Pulmonary artery endothelial cell (primary cell): ENCODE measurements at places on chromosomes 12 and 14. TPM values are rescaled to one million over a fixed set of nuclear protein-coding genes. Genes with fewer than 3 reads are reported as not detected.

CISTR gene
- total RNA-seq: not detected in 2 replicates

IL26 gene
- not detected in 2 replicates for total RNA-seq

ACOT4 gene
- 0.46 and 1.5 TPM in 2 replicates for total RNA-seq

JPH4 gene
- total RNA-seq: not detected in 2 replicates

CHMP4A gene
- 27.7 and 36.5 TPM in 2 replicates for total RNA-seq

PZP gene
- 0.14 and 0.40 TPM in 2 replicates for total RNA-seq

INHBE gene
- not detected in 2 replicates for total RNA-seq

LAG3 gene
- total RNA-seq: 0.11 and 0.13 TPM in 2 replicates

DLK1 gene
- total RNA-seq: not detected in 2 replicates

ZNF891 gene
- 0.53 and 0.88 TPM in 2 replicates for total RNA-seq

CNTN1 gene
- 0.79 TPM in 1 of 2 replicates, not detected in the other for total RNA-seq

PTPRR gene
- total RNA-seq: 0.66 and 0.74 TPM in 2 replicates

ERG28 gene
- 5.9 and 6.7 TPM in 2 replicates for total RNA-seq

ZC2HC1C gene
- 0.99 and 1.3 TPM in 2 replicates for total RNA-seq

DPPA3 gene
- total RNA-seq: not detected in 2 replicates

DNA sequence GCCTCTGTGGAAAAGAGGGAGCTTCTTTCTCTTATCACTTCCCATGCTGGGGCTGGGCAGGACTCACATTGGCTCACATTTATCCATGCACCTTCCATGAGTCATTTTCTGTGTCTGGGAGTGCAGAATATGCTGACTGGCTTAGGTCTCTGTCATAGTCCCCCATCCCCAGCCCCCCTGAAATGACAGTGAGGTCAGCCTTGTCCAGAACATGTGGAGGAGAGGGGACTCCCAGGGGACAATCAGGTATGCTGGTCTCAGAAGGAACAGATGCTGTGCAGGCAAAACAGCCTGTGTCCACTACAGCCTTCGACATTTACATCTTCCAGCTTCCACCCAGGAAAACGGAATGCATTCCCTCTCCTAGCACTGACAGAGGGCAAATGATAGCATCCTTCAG lies 35.0 kb downstream of the ADGRD1 start:
- DNase-seq: no peak

DNA sequence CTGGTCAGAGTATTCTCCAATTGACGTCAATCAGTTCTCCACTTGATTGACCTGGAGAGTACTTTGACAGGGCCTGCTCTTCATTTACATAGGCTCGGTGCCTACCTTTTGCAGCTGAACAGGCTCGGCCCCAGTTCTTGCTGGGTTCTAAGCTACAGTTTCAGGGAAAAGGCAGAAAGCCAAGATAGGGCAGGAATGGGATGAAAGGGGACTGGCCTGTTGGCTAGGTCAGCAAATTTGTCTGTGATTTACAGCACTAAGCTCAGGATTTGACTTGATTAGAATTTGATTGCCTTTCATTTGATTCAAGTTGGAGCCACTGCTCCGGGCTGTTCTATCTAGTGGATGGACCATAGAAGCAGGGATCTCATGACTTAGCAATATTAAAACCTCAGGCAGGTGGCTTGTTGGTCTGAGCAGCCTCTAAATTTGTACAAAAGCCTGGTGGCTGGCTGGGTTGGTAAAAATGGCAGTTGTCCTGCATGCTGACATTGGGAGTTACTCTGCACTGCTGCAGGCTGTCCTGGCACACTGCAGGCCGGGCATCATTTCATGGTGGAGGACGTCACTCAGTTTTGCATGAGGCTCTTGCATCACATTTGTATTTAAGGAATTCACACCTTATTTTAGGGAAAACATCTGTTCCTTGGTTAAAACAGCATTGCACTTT lies 71.8 kb downstream of the BICD1 start:
- DNase-seq: no peak

DNA sequence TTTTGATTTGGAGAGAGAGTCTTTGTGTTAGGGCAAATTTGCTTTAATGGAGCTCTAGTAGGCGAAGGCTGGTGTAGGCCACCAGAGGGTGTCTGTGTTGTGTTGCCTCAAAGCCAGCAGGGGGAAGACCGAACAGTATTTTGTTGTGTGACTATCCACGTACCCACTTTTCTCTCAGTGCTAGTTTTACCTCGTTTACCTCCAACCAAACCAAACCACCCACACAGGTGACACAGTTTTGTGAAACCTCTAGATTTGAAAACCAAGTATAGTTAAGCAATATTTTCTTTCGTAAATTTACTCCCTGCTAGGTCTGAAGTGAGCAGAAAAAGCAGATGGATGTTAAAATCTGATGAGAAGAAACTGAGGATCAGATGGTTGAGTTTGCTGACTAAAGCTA lies 36.3 kb upstream of the NPFF start:
- peak; percentile 57 for DNase-seq

DNA sequence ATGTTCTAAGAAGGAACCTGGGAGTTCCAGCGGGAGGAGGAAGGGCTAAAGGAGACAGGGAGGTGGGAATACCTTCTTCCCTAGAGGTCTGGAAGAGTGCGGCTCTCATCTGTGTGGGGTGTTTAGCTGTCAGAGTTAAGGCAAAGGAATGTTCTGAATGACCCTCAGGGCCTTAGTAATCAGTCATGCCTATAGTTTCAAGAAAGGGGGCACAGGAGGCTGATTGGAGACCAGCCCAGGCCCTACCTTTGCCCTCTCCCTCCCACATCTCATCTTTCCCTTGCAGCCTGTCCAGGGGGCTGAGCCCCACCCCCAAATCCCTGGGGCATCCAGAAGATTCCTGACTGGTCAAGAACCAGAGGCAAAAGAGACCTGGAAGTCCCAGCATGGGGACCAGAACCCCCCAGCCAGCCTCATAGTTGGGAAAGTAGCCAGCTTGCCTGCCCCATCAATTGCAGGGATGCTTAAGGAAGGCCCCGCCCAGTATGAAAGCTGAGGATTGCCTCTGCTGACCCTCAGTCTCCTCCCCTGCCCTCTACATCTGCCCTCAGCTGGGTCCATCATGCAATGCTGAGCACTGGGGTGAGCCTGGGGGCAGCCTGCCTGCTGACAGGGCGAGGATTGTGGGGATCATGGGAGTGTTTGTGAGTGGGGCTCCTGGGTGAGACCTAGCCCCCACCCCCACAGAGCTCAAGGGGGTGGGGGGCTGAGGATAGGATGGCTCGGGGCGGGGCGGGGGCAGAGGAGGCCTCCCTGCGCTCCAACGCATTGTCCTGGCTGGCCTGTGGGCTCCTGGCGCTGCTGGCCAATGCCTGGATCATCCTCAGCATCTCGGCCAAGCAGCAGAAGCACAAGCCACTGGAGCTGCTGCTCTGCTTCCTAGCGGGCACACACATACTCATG lies 1.8 kb downstream of the GPR162 start:
- DNase-seq: no peak

DNA sequence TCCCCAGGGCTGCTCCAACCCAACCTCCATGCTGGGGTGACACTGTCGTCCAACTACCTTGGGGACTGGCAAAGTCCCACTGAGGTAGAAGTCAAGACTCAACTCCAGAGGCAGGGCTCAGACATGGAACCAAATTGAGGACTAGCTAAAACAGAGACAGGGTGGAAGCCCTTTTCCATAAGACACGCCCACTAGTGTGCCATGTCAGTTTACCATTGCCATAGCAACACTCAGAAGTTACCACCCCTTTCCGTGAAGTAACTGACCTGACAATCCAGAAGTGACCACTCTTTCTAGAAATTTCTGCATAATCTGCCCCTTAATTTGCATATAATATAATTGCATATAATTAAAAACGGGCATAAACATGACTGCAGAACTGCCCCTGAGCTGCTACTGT lies 409.6 kb downstream of the MED13L start:
- DNase-seq: no peak

GRCh38 chr12:80234667-80235066 lies 135.3 kb downstream of the OTOGL start:
- no peak for DNase-seq

GRCh38 chr14:104638190-104638589 lies 33.6 kb upstream of the TMEM179 start:
- DNase-seq: no peak

DNA sequence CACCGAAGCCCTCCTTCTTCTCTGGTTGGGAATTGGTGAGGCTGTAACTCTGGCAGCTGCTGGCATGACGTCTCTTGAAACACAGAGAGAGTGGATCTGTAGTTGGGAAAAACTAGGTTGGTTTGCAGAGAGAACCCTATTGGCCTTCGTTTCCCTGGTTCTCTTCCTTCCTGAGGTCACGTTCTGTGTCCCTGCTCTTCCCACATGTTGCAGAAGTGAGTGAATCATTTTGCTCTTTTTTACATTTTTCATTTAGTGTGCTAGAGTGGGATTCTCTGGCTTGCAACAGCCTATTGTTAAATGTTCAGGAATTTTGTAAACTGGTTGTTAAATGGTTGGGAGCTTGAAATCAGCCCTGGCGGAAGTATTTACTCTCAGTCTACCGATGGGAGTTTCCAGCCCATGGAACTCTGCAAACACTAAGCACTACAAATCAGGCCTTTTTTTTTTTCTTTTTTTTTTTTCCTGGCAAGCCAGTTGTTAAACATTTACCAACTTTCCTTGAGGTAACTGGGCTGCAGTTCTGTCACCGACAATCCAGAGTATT lies 26.8 kb upstream of the CKAP4 start:
- DNase-seq: no peak

DNA sequence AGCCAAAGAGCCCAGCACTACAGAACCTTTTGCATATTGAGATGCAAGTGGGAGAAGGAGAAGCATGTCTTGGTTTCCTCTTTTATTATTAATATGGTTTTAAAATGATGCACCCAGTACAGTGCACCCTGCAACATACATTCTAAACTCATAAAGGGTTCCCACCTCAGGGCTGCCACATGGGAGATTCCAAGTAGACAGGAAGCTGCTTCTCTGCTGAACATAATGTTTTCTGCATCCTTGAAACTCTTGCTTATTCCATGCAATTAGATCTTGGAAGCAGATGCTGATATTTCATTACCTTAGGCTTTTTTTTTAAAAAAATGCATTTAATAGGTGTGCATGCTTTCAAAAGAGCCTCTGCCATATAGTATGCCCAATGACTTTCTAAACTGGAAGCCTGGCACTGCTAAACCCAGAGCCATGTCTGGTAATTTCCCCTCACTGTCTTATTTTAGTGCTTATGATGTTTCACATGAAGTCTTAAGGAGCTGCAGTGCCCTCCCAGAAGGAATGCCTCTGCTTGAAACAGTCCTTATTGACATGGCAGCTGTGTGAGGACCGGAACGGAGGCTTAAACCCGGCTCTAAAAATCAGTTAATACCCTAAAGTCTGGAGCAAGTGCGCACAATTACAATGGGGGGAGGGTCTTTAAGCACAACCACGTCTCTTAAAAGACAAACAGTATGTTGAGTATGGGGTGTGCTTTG lies 2.0 kb upstream of the SIX1 start:
- DNase-seq: no peak

DNA sequence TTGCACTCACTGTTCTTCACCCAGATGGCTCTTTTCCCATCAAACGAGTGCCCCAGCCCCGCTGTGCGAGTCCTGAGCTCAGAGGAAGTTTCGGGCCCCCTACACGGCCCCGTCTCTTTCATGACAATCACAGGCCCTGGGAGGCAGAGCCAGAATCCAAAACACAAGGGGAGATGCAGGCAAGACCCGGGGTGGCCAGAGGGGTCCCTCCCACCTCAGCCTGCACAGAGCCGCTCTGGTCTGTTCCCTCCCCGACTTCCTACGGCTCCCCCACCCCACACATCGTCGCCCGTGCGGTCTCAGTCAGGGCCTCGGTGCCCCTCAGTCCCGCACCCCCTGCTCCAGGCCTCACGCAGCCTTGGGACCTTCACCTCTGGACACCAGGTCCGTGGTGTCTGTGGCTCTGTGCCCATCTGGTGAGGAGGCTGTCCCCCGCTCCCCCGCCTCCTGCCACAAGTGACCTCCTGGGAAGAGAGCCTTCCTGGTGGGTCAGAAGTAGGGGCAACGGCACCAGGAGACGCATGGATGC lies 8.9 kb downstream of the GPR132 start:
- no peak for DNase-seq

GRCh38 chr14:93537951-93538350 lies 107.2 kb downstream of the UNC79 start:
- no peak for DNase-seq

GRCh38 chr14:26233118-26233517 lies 364.7 kb downstream of the NOVA1 start:
- DNase-seq: no peak

DNA sequence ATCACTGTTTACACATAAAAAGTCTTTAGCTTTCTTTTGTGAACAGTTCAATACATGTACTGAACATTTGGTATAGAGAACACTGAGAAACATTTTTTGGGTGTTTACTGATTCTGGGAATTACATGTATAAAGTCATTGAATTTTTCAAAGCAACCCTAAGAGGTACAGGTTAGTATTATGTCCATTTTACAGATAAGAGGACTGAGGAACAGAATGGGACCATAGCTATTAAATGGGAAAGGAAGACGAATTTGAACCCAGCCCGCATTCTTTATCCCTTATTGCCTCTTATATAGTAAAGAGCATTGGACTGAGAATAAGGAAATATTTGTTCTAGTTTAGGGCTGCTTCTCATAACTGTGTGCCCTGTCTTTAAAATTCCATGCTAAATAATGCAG lies 889 bp upstream of the KANSL2 start:
- DNase-seq: no peak

DNA sequence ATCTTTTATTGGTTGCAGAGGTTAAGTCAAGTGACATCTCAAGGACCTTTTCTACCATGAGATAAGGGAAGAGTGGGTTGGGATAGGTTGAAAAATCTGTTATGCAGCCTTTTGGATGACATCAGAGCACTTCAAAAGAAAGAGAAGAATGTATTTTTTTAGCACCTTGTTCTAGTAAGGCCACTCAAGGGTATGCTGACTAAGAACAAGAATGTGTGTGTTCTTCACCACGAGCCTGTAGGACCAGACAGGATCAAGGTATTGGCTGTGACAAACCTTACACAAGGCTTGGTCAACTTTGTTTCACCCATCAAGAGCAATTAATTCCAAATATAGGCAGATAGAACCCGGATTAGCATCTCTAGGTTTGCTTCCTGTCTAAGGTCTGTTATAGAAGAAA lies 142.5 kb downstream of the SAMD4A start:
- DNase-seq: no peak

- DNase-seq: no peak
These were observed 66.3 kb downstream of the GPR135 start for GRCh38 chr14:59398841-59399240.

- DNase-seq: no peak
These were observed 275.8 kb downstream of the SLC6A15 start for GRCh38 chr12:84636801-84637290.

- DNase-seq: no peak
These were observed 1.3 kb downstream of the RNASE6 start for GRCh38 chr14:20782280-20782890.

- no peak for DNase-seq
These were observed 201.5 kb downstream of the FOXN3 start for GRCh38 chr14:89215531-89215930.
